ENCODE measurements at places on chromosomes 2 and 18.

DNA sequence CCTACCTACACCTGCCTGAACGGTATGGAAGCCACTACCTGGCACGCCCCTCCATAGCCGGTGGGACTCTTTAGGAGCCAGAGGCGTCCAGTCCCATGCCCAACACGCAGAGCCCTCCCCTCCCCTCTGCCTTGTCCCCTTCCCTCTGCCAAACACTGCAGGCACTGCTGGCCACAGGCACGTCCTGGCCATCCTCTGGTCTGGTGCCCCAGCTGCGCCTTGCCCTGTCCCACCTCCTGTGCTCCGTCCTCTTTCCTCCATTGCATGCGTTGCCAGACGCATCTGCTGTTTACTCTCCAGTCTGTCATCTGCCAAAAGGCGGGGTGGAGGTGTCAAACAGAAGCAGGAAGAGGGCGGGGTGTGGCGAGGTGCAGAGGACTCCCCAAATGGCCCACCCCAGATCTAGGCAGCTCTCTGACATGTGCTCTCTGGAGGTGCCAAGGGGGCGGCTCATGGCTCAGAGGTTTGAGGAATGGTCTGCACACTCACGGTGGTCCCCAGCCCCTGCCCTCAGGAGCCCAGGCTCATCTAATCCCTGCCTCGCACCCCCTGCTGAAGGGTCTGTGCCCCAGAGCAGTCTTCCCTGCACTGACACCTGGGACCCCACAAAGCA lies 45.1 kb downstream of the HS6ST1 start:
- DNase-seq: no peak

GRCh38 chr2:182404092-182404491 lies 22.7 kb downstream of the PDE1A start:
- DNase-seq: no peak

DNA sequence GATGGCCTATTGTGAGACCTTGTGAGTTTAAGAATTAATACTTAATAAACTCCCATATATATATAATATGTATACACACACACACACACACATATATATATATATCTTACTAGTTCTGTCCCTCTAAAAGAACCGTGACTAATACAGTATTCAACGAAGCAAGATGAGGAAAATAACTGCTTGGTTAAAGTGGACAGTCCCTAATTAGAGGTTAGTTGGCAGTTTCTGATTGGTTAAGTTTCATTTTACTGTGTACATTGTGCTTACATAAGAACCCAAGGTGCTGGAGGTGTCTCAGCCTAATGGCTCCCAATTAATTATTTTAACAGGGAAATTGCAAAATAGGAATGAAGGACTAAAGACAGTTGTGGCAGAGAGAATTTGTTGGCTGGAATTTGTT lies 132.1 kb downstream of the STRN start:
- no peak for DNase-seq

DNA sequence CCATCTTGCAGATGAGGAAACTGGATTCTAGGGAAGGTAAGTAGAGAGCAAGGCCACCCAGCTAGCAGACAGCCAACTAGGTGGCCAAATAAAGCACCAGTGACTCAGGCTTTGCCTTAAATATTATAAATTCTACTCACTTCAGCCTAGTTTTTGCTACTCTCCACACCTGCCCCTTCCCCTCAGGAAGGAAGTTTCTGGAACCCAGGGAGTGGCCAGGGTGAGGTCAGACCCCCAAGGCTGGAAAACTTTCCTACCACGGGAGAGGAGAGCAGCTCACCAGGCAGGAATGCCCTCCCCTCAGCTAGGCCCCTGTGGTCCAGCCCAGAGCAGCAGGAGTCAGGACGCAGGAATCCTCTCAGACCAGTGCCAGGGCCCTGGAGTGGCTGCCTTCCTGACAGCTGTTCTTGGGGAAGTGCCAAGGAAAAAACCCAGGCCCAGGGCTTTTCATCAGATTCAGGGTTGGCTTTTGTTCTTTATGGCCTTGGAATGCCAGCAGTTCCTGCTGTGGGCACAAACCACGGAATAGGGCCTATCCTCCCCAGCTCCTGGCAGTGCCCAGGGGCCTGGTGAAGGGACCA lies 5.1 kb upstream of the PAX8 start:
- DNase-seq: no peak

DNA sequence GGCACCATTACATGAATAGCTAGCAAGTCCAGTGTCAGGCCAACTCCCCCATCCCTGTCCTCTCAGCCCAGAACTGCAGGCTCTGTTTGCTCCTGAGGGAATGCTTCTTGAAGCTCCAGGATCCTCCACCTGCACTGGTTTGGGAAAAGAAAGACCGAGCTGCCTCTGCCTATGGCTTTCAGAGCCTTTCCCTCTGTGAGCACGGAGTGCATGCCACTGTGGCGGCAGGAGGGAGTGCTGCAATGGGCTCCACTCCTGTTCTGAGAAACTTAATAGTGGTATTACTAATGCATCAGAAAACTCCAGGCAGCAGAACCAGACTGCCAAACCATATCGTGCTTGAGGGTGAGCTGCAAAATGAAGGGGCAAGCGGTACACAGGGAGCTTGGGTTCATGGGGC lies 271.8 kb downstream of the SRBD1 start:
- no peak for DNase-seq

- DNase-seq: no peak
These were observed 28.3 kb downstream of the ADAM23 start for GRCh38 chr2:206471524-206472062.

DNA sequence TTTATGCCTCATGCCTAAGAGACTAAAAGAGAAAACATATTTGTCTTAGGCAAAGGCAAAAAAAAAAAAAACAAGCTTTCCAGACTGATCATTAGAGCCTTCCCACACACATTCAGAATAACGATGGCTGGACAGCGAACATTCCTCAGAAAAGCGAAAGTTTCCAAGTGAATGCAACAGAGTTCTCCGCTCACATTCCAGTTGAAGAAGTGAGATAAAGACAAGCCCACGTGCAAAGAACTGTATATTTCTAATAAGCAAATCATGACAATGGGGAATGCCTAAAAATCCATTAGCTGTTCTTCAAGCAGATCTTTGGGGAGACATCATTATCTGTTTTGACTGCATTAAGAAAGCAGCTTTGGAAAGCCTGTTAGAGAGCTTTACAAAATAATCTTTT lies 347.9 kb downstream of the METTL4 start:
- DNase-seq: peak; percentile 69

GRCh38 chr2:113831161-113831560 lies 58.7 kb upstream of the ACTR3 start:
- no peak for DNase-seq

DNA sequence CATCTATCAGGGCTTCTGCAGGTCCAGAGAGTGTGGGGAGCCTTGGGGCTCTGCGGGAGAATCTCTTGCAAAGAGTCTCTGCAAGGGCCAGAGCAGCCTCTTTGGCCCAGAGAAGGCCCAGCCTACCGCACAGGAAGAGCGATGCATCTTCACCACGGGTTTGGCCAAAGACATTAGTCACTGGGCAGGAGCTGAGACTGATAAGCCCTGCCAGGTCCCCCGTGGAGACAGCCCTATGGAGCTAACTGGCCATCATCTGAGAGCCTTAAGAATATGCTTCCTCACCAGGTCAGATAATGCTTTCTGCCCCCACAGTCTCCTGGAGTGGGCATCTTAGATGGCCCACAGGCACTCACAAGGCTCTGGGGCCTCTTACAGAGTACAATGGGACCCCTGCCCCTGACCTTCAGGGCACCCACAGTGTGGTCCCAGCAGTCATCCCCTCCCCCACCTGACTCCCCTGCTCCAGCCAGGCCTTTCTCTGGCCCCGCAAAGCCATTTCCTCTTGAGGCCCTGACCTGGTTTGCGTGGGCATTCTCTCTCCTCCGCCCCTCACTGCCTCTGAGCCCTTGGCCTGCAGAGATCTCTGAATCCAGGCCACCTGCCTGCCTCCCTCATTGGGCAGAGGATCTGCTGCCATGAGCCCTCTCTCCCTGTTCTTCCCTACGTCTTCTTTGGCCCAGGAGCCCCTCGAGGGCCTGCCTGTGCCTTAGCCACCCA lies 31.9 kb upstream of the MAPRE3 start:
- DNase-seq: no peak

DNA sequence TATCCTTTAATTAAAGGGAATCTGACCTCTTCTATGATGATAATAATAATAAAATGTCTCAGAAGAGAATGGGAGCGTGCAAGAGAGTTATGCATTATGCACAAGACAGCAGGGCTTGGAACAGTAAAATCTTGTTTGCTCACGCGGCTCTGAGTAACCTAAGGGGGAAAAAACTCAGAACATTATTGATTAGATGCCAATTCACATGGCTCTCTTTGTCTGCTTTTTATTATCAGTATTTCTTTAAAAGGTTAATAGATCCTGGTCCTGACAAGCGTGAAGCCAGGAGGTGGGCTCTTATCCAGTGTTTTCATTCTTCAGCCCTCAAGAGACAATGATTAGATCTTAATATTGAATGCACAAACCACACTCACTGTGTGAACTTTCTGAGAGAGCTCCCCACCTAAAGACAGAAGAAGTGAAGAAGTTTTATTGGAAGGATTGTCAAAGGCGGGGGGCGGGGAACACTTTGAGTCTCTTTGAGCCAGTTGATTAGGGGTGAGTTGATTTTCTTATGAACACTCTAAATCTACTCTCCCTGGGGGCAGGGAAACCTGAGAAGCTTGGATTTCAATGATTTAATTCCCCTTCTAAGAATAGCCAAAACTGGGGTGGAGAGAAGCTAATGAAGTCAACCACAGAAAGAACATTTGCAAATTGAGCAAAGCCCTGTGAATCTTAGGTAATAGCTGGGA lies 127.5 kb upstream of the CTAGE1 start:
- peak; percentile 27 for DNase-seq

DNA sequence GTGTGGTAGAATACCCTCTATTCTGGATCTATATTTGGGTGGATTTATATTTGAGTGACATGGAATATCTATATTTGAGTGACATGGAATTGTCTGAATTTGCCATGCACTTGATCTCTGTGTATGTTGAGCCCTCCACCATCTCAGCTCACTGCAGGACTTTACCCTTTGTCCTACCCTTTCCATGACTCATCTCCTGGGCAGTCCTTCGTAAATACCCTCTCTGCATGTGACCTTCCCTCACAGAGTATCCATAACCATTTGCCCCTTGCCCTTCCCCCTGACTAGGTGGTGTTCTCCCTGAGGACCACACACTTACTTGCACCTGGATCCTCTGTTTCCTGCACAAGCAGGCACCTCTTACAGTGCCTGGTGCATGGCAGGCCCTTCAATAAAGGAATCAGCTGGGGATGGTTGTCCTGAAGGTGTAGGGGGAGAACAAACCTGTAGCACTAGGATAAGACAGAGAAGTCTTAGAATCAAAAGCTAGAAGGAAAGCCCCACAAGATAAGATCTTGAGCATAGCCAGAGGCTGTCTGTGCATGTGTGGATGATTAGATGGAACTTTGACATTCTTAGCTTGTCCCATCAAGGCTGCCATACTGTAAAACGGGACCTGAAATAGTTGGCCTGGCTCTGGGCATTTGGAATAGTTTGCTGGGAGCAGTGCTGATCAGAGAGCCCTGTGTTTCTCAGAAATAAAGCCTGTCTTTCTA lies 230.4 kb downstream of the FHOD3 start:
- no peak for DNase-seq

DNA sequence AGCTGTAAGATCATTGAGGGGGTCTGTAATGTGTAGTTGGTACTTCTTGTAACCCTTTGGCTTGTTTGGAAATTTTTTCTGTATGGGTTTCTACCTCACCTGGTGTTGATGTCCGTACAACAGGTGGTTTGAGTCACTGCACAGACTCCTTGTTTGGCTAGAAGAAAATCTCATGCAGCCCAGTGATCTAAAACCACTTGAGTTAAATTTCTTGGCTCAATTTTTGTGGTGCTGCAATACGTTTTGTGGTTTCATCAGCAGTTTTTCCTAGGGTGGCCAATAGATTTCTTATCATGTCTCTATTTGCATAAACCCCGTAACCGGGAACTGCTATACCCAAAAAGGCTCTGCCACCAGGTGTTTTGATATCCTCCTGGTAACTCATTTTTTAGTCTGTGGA lies 43.4 kb downstream of the CERS6 start:
- DNase-seq: no peak

- no peak for DNase-seq
These were observed 51.5 kb downstream of the PUM2 start for GRCh38 chr2:20299113-20299512.

DNA sequence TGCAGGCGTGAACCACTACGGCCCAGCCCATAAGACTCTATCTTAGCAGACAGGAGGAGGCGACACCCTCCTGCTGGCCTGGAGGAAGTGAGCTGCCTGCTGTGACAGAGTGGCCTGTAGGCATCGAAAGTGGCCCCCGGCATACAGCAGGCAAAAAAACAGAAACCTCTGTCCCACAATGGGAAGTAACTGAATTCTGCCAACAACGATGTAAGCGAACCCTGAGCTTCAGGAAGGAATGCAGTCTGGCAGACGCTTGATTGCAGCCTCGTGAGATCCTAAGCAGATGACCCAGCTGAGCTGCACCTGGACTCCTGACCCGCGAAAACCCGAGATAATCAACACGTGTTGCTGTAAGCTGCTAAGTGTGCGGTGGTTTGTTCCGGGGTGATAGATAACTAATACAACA lies 13.6 kb downstream of the MRO start:
- peak; percentile 7 for DNase-seq

- DNase-seq: peak; percentile 11
These were observed 584 bp downstream of the BOLA3 start for GRCh38 chr2:74146929-74147726.

- no peak for DNase-seq
These were observed 96.4 kb downstream of the LOXHD1 start for GRCh38 chr18:46560671-46561045.

All from muscle of arm (tissue), 14 donors.